ENCODE measurements at places on chromosomes 6 and 20. TPM values are rescaled to one million over a fixed set of nuclear protein-coding genes. Genes with fewer than 3 reads are reported as not detected.

KCNS1 gene
- total RNA-seq = 0.23 TPM

ULBP2 gene
- 1.5 TPM for total RNA-seq

IL17F gene
- 0.50 TPM for total RNA-seq

NSFL1C gene
- total RNA-seq = 75.4 TPM

COL19A1 gene
- total RNA-seq = 0.26 TPM

LY6G6F gene
- not detected for total RNA-seq

MRAP2 gene
- total RNA-seq = not detected

EPPIN gene
- not detected for total RNA-seq

FOXF2 gene
- total RNA-seq = not detected

SIRPB2 gene
- not detected for total RNA-seq

MATN4 gene
- total RNA-seq = 3.5 TPM

SEC23B gene
- 129 TPM for total RNA-seq

LY6G6C gene
- 0.67 TPM for total RNA-seq

TREM1 gene
- 0.38 TPM for total RNA-seq

Data from activated T-cell treated with anti-CD3 and anti-CD28 coated beads, Interleukin-2, amount 50 U/mL, for 72 hours (primary cell).